Muscle of leg (tissue), 16 donors: ENCODE measurements at places on chromosomes 5 and 9.

DNA sequence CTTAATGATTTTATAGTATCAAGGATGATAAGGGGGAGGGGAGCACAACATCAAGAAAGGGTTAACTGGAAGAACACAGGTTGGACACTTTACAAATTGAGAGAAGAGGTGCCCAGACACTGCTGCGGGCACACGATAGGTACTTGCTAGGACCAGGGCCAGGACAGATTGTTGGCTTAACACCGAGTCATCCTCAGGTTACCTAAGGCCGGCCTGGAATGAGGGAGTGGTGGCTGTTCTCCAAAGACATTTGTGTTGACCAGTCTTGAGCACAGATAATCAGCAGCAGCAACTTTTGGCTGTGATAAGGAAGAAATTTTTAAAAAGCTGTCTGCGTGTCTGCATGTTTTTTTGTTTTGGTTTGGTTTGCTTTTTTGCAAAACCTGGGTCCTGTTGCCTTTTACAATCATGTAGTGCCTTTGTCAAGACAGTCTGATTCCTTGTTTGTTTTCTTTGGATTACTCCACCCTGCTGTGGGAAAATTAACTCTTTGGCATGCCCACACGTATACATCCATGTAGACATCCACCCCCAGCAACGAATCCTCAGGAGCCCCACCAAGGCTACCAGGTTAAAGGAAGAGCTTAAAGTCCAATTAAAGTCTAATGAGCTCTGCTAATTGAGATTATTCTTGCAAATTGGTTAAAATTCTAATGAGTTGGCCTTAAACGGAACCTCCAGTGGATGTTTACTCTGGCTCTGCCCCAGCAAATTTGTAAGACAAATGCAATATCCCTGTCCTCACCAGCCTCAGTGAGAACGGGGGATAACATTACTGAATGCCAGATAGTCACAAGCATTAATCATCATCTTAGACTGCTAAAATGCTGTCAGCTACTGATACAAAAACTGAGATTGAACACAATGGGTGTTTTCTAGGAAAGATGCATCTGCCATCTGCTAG lies 382.3 kb downstream of the ACTL7B start:
- peak; percentile 11 for DNase-seq

GRCh38 chr5:8949908-8950307 lies 596.0 kb downstream of the SEMA5A start:
- no peak for DNase-seq

DNA sequence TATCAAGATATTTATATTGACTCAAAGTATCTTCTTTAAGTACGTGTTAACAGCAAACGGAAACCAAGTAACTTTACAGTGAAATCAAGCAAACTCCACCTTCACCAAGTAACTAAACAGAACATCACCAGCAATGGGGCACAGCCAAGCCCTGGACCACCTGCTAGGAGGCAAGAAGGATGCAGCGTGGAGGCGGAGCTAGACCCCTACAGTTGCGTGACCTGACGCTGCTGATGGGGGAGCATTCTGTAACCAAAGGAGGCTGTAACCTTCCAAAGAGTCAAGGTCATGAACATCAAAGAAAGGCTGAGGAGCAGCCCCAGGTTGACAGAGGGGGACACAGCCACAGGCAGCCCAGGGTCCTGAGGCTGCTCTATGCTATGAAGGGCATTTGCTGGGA lies 6.1 kb downstream of the VAV2 start:
- DNase-seq, result no peak

- peak; percentile 83 for DNase-seq
These were observed 4.9 kb downstream of the NEK6 start for GRCh38 chr9:124262649-124262972.

- no peak for DNase-seq
These were observed 28.1 kb downstream of the RIGI start for GRCh38 chr9:32497921-32498320.

DNA sequence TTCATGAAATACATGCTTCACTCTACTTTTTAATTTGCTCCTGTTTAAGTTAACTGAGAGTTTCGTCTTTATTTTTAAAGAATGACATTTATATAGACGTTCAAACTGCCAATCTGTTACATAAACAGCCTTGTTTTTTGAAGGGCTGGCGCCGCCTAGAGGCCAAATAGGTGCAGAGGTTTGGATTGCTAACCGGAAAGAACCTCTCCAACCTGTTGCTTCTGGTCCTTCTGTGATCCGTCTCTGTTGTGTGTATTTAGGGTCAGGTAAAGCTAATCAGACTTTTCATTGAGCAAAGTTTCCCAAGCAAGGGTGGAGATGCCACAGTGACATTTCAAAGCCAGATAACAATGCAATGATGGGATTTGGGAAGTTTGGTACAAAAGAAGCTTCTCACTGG lies 39.5 kb upstream of the GLIS3 start:
- DNase-seq, result peak; percentile 76

- peak; percentile 94 for DNase-seq
These were observed 41.7 kb downstream of the TMEM167A start for GRCh38 chr5:83035373-83036100.

DNA sequence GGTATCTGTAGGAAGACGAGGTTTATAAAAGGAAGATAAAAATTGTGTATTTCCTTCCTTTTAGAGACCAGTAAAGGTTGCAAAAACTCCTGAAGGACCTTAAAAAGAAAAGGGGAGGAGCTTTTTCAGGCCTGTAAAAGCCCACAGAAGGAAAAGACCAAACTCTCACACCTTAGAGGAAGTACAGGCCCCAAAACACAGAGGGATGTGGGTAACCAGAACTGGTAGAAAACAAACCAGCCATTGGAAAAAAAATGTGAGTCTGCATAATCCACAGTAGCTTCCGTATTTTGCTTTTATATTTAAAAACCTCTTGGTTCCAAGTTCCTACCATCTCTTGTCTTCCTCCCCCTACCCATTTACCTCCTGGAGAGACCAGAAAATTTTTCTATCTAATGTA lies 8.5 kb downstream of the GIN1 start:
- DNase-seq, result peak; percentile 25
